ENCODE measurements at places on chromosomes 7 and 10.

- DNase-seq, result no peak
Measured at GRCh38 chr10:114384181-114384580, 20.1 kb downstream of the AFAP1L2 start.

DNA sequence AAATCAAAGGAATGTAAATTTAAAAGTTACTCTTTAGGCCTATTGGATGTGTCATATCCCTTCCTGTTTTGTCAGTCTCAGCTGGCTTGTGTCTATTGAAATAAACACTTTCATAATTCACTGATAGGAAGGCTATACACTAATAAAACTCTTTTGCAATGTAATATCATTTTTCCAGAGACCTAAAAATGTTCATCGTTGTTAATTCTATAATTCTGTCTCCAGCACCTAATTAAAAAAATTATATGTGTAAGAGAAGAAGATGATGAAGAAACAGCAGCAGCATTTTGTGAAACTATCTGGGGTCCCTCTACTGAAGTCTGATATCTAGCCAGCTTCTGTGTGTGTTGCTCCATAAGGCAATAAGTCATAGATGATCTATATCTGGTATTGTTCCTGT, 602.7 kb downstream of the ETV1 start:
- no peak for DNase-seq

GRCh38 chr10:784403-785088, 95.1 kb upstream of the DIP2C start:
- no peak for DNase-seq

- DNase-seq, result no peak
Measured at GRCh38 chr7:69880840-69881239, 282.6 kb downstream of the AUTS2 start.

- no peak for DNase-seq
Measured at GRCh38 chr10:99760321-99760720, 22.1 kb upstream of the ABCC2 start.

- DNase-seq, result no peak
Measured at GRCh38 chr7:42227936-42228591, 8.9 kb downstream of the GLI3 start.

- no peak for DNase-seq
Measured at GRCh38 chr7:7816084-7816483, 97.7 kb upstream of the RPA3 start.

DNA sequence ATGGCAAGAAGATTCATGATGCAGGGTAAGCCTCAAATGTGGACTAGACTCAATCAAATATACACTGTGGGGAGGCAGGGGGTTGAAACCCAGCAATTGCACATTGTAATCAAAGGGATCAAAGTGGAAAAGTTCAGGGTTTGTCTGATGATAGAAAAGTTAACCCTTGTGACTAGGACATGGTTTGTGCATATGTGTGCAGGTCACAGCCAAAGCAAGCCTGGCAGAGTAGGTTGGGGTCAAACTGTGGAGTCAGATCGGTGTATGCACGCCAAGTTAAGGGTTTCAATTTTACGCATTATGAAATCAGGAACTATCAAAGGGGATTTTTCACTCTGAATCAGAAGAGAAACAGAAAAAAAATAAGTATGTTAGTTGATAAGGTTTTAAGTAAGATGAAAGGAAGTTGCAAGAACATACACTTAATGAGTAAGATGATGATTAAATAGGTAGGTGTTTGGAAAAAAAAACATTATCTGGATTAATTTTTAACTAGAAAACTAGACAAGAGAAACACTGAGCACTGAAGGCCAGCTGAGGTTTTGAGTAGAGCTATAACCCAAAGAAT, 188.3 kb downstream of the DGKB start:
- no peak for DNase-seq

- DNase-seq, result no peak
Measured at GRCh38 chr7:16963044-16963443, 81.3 kb upstream of the AGR3 start.

- DNase-seq, result no peak
Measured at GRCh38 chr10:113379091-113379490, 173.8 kb upstream of the HABP2 start.

DNA sequence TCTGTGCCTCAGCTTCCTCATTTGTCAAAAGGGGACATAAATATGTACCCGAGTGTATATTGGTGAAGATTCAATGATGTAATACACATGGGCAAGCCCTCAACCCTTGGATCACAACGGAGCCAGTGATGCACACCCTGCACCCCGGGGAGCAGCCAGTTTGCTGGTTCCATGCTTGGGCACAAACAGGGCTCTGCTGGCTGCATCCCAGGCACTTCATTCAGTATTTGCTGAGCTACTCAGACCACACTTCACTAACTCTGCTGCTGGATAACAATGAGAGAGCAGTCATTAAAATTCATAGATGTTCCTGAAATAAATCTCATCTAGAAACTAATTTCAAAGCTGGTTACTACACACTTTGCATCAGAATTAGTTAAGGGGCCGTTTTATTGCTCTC, 72.0 kb downstream of the SCRN1 start:
- DNase-seq, result no peak

DNA sequence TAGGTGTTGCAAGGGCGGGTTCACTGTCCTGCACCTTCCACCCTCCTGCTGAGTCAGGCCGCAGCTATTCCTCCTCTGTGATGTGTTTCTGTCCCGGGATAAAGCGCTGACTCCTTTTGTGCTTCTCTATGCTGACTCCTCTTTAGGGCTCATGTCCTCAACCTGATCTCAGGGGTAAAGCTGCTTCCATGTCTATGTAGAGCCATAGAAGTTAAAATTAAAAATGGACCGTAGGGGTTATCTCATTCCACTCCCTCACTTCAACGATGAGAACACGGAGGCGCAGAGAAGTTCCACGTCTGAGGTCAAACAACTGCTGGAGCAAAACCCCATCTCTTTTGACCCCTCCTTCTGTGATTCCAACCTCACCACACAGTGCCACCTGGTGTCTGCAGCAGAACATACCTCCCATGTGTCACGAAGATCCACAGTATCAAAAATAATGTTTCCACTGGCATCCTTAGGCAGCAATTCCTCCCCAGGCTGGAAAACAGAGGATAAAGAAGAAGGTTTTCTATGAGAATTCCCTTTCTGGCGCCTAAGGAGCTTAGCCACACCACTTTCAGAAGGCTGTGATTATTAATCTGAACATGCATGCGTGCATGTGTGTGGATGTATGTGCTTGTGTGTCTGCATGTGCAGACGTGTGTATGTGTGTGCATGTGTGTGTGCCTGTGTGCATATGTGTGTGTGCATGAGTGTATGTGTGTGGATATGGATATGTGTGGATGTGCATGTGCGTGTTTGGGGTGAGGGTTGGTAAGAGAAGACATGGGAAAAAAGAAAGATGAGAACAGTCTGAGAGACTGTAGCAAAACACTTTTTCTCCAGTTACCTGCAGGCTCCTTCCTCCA, 81.2 kb upstream of the UCN3 start:
- DNase-seq, result peak; percentile 56

GRCh38 chr10:83896219-83896618, 243.1 kb upstream of the GHITM start:
- DNase-seq, result no peak

DNA sequence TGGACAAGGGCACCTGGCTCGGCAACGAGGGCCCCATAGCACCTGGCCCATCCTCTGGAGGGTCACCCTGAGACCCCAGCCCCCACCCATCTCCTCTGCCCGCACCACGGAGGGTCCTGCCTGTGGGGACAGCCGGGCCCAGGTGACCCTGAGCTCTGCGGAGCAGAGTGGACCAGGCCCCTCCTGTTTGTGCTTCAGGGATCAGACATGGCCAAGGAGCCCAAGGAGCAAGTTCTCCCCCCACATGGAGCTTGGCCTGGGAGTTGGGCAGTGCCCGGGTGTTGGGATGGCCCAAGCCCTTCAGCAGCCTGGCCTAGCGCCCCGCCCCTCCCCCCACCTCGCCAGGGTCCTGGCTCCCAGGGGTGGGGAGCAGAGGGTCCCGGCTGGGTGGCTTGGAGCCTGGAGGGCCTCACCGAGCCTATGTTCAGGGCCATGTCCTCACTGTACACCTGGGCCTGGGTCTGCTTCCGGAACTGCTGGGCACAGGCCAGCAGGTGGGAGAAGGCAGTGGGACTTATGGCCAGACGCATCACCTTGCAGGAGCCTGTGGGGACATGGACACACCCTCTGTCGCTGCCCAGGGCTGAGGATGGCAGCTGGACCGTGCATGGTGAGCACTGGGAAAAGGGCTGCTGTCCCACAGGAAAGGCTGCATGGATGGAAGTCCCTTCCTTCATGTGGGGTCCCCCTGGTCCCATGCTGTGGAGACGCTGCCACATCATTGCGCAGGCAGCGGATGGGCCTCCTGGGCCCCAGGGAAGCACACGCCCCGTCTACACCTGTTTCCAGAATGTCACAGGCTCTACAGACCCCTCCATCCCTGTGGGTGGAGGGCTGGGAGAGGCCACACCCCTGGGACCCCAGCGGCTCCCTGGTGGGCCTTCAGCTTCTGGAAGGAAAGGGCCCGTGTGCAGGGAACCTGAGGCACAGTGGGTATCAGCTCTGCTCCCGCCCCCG, 49.2 kb upstream of the NKX6-2 start:
- DNase-seq, result no peak

DNA sequence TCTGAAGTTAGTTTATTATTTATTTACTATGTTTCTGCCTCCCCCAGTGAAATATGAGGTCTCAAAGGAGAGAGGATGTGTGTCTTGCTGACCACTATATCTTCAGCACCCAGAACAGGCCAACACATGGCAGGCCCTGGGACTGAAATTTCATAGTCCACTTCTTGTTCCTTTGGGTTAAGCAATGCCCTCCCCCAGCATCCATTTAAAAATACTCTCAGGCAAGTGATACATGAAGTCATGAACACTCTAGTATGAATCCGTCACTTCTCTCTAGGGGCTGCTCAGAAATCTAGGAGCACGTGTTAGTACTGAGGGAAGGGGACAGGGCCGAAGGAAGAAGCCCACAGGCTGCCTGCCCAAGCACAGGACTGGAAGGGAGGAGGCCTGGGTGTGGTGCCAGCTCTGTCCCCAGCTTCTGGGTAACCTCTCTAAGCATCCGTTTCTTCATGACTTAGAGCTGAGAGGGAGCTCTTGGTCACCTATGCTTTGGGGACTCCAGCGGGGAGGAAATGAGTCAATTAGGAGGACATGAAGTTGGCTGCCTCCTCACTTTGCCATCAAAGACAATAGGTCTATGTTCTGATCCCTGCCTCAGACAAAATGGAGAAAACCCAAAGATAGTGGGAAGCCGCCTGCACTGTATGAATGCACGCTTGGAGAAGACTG, 119.2 kb downstream of the KCNMA1 start:
- DNase-seq, result no peak

- no peak for DNase-seq
Measured at GRCh38 chr10:13118784-13119410, 18.9 kb downstream of the OPTN start.

DNA sequence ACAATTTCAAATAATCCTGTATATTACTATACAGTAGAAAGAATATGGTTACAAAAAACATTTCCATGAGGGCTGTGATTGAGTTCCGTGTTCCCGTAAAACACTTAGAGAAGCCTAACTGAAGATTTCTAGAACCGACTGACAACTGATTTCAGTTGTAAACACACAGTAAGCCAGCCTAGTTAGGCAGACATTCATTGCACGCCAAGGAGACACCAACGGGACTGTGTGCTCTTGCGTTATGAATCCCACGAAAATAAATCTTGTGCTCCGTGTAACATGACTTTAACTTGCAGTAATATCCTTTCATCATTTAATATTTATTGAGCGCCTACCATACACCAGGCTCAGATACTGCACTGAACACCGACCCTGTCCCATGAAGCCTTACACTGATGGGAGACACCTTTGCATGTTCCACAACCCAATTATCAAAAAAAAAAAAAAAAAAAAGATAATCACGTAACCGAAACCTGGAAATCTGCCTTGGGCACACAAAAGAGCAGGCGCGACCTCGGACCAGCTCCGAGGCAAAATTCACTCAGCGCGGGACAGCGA, 420 bp upstream of the KLHL7 start:
- DNase-seq, result no peak

DNA sequence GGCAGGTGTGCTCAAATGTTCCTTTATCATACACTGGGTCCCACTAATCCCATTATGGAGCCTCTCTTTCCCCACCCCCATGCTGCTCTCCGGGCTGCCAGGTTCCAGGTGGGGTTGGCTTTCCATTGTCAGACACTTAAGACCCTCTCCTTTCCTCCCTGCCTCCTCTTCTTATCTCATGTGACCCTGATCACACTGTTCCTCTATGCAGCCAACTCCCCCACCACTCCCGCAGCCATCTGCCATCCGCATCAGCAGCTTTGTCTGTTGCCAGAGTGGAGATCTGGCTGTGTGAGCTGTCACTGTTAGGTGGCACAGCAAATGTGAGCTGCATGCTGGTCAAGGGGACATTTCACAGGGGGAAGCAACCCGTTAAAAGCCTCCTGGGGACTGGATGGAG, 391.4 kb downstream of the TNS3 start:
- no peak for DNase-seq

GRCh38 chr10:92567952-92568600, 5.8 kb downstream of the IDE start:
- DNase-seq, result no peak
